ENCODE measurements at places on chromosomes 1 and 21.

DNA sequence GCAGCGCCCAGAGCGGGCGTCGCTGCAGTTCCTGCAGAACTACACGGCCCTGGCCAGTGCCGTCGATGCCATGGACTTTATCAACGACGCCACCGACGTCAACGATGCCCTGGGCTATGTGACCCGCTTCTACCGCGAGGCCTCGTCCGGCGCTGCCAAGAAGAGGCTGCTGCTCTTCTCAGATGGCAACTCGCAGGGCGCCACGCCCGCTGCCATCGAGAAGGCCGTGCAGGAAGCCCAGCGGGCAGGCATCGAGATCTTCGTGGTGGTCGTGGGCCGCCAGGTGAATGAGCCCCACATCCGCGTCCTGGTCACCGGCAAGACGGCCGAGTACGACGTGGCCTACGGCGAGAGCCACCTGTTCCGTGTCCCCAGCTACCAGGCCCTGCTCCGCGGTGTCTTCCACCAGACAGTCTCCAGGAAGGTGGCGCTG, 22.0 kb downstream of the COL6A1 start:
- DNase-seq, result no peak

- no peak for DNase-seq
These were observed 19.8 kb upstream of the BOLA1 start for GRCh38 chr1:149879556-149879955.

DNA sequence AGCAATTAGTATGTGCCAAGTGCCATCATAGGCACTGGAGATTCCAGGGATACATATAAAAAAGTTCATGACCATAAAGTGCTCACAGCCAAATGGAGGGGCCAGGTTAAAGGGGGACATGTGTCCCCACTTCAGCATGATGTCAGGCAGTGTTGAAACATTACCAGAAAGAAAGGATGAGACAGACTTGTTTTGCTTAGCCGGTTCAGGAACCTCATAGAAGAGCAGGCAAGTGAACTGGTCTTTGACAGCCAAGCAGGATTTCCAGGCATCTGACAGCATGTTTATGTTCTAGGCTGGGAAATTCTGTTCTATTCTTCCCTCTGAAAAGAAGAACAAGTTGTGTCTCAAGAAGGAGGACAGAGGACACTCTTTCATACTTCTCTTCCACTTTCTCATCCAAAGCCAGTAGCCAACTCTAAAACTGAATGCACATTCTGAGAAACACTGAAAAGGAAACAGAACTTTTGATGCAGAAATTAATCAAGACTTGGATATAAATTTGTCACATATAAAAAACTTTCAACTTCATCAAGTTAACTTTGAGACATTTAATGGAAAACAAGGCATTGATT, 39.7 kb downstream of the GLUL start:
- no peak for DNase-seq

- no peak for DNase-seq
These were observed 38.9 kb downstream of the SPRTN start for GRCh38 chr1:231376875-231377549.

DNA sequence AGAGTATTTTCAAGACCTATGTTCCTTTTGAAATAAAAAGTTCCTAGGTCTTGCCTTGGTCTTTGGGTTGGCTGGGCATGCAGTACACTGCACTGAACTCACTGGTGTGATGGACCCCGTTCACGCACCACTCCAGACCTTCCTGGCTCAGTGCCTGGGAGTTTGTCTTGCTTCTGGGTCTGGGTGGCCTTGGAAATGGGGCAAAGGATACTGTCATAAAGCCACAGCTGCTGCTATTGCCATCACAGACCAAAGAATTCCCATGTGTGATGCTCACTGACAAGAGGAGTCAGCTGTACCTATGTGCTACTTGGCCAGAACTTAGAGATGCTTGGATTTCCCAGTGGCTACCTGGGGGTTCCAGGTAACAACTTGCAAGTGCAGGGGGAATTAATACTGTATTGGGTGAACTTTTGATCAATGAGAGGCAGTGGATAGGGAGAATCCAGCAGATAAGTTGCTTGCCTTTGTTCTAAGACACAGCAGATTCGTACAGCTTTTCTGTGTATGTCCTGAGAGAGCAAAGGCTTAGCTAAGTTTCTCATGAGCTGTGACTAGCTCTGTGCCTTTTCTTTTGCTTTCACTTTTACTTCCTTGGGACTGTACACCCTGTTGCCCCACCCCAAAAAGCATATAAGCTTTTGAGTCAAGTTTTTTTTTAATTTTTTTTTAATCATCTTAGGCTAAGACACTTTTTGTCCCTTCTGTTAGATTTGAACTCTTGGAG, 115.3 kb downstream of the RUNX1 start:
- DNase-seq, result no peak

- no peak for DNase-seq
These were observed 63.4 kb upstream of the GRIK3 start for GRCh38 chr1:37097731-37098130.

DNA sequence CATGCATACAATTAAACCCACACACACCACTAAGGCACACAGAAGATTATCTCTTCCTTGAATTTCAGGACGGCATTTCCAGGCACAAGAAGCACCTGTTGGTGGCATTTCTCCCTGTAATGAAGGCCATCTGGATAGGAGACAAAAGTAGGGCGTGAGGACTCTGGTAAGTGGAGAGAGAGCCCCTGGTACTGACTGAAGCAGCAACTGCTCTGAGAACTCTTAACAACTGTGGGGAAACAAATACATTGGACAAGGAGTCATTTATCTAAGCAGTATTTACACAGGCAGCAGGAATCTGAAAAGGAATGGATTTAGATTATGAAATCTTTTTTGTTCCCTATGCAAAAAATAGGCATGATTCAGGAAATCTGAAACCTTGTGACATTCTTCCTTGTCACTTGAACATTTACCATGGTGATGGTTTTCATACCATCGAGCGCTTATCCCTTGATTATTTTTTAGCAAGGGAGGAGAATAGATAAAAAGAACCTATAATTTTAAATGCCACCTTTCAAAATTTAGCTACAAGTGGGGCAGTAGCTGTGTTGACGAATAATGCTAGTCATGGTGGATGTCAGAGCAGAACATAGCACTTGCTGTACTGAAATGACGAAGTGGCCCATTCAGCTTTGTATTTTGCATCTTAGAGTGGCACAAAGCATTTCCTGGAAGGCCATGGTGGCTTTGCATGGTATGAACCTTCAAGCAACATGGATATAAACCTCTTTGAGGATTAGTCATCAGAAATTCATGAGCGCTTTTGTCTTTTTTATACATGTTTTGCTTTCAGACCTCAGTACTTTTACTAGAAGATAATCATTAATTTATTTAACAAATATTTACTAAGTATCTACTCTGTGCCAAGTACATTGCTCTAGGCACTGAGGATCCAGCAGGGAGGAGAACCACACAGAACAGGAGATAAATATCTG, 362.0 kb downstream of the ADGRL2 start:
- DNase-seq, result no peak

GRCh38 chr1:156963621-156964020, 43.2 kb downstream of the LRRC71 start:
- peak; percentile 3 for DNase-seq

DNA sequence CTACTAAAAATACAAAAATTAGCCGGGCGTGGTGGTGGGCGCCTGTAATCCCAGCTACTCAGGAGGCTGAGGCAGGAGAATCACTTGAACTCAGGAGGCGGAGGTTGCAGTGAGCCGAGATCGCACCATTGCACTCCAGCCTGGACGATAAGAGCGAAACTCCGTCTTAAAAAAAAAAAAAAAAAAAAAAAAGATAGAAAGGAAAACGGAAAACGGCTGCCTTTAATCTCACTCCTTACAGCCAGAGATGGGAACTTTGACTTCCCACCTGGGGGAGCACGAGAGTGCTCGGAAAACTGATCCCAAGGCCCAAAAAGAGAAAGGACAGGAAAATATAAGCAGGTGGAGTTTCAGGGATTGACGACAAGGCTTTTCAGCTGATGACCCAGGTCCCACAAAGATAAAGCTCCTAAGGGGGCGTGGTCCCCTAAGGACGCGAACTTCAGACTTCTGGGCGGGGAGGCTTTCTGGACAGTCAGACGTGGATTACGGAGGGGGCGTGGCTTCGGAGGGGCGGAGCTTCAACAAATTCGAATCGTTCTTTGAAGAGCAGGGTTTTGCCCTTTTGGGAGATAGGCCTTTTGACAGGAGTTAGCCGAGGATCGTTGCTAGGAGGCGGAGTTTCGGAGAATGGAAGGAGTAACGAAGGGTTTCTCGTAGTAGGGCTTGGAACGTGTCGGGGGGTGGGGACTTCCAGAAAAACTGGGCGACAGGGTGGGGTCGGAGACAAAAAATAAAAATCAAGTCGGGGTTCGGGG, 958 bp upstream of the CKS1B start:
- peak; percentile 71 for DNase-seq

DNA sequence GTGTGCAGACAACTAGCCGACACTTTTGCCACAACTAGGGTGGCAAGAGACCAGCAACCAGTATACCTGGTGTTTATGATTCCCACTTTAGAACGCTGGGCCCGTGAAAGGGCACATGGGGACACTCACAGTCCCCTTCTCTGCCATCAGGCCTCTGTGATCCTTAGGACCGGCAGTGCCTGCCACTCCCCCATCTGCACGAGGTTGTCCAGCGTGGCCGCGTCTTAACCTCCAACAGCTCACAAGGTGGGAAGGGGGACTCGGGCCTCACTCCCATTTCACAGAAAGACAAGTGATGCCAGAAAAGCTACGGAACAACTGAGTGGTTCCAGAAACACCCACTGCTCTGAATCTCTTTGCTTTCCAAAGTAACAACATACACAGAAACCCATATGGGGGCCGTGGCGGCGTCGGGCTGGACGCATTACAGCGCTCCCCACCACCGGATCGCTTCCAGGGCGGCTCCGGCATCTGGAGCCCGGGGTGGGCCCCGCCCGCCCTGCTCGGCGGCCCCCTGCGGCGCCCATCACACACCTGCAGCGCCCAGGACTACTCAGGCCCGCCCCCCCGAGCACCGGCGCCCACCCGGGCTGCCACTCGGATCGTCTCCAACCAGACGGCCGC, 1.0 kb downstream of the ZNF496 start:
- DNase-seq, result no peak

DNA sequence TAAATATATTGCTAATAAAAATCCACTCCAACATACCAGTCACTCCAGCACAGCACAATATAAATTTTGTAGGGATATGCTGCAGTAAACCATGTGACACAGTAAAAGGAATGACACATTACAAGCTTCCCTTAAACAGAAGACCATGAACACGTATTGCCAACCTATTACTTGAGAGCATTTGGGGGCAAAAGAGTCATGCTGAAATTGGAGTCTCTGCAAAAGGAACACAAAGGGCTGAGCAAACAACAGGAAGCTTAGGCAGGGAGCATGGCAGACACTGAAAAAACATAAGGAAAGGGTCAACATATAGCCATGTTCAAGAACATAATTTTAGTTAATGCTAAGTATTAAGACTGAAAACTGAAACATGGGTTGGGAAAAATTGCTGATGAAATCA, 214.5 kb downstream of the SMYD3 start:
- no peak for DNase-seq

GRCh38 chr1:76065270-76065669, 9.3 kb upstream of the ST6GALNAC3 start:
- DNase-seq, result no peak

- DNase-seq, result no peak
These were observed 105.0 kb downstream of the LEPR start for GRCh38 chr1:65525266-65526048.

GRCh38 chr1:189816558-189816957, 661.1 kb downstream of the BRINP3 start:
- DNase-seq, result no peak

- no peak for DNase-seq
These were observed 70.0 kb downstream of the LEPR start for GRCh38 chr1:65490231-65491009.

DNA sequence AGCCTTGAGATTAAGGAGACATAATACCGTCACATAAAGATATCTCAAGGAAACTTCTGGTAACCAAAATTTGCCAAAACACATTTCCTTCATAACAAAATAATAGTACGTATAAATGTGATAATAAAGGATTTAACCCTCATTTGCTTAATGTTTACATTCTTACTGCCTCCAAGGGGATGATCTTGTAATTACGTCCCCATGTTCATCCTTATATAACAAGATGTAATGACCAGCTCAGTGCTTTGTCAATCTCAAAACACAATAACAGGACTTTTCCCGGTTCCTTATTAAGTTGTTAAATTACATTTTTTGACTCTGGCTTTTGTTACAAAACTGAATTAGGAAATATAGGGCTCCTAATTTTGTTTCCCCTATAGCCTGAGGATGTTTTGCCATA, 41.3 kb upstream of the UHMK1 start:
- no peak for DNase-seq

- DNase-seq, result no peak
These were observed 5.7 kb upstream of the FTCD start for GRCh38 chr21:46160907-46161632.

GRCh38 chr21:18725653-18726052, 322.1 kb upstream of the TMPRSS15 start:
- no peak for DNase-seq

DNA sequence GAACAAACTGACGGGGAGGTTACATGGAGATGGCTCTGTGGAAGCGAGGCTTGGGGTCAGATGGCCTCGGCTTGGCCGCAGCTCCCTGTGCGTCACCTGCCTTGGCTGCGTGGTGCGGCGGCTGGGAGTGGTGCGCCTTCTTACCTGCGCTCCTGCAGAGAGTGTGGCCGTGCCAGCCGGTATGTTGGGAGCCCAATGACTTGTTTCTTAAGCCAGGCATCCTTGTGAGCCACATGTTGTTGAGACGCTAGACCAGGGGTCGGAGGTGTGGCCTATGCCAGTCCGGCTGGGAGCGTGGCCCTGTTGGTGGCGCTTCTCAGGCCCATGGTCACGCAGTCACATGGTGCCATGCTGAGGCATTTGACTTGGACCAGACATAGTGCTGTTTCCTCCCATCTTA, 10.5 kb downstream of the SLX9 start:
- DNase-seq, result no peak

- DNase-seq, result no peak
These were observed 106.3 kb upstream of the DMRTA2 start for GRCh38 chr1:50529510-50529909.

DNA sequence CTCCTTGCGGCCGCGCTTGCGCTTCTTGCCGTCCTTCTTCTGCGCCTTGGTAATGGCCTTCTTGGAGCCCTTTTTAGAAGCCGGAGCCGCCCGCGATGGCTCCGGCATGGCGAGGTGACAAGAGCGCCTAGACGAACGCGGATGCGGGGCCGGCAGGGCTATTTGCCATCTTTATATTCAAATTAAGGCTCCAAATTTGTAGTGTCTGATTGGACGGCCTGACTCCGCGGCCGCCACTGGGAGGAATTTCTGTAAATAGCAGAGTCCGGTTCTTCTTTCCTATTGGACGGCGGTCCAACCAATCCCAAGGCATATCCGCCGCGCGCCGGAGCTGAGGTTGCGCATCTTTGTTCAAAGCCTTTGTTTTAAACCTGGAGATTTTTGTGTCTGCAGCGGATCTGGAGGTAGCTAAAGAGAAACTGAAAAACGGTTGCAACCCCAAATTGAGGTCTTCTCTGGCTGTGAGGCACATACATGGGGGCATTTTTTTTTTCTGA, 22.6 kb upstream of the RNF187 start:
- peak; percentile 68 for DNase-seq

DNA sequence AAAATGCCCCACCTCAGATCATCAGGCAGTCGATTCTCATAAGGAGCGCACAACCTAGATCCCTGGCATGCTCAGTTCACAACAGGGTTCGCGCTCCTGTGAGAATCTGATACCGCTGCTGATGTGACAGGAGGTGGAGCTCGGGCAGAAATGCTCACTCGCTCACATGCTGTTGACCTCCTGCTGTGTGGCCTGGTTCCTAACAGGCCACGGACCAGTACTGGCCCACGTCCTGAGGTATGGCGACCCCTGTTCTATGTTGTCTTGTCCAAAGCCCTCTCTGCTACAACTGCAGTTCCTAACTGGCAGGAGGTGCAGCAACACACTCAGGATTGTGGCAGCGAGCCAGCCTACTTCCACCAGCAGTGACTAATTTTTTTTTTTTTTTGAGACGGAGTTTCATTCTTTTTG, 70.6 kb downstream of the CLSTN1 start:
- no peak for DNase-seq
